NCI-H1092 (cell line): ENCODE measurements at places on chromosomes 11 and 22.

GRCh38 chr11:848380-848931 lies 5.8 kb downstream of the TSPAN4 start:
- DNase-seq: peak; percentile 34

DNA sequence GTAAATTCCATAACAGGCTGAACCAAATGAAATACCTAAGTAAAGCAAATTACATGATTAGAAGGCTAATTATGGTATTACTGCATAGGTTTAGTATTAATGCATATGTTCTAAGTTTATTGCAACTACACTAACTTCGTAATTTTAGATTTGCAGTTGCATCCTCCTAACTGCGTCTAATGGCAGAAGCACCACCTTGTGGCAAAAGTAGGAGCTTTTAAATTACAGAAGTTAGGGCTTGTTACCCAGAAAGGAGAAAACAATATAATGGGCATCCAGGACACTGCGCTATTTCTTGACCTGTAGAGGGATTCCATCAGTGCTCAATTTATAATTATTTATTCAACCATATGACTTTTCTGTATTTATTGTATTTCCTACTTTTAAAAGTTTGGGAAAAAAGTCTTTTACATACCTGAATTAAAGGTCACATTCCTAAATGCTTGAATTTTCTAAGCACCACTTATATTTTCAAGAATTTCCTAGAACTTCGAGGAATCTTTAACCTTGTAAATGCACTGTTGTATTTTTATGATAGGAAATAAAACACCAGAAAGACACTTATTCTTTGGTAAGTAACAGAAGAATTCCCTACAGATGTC lies 16.3 kb upstream of the GPR83 start:
- no peak for DNase-seq

DNA sequence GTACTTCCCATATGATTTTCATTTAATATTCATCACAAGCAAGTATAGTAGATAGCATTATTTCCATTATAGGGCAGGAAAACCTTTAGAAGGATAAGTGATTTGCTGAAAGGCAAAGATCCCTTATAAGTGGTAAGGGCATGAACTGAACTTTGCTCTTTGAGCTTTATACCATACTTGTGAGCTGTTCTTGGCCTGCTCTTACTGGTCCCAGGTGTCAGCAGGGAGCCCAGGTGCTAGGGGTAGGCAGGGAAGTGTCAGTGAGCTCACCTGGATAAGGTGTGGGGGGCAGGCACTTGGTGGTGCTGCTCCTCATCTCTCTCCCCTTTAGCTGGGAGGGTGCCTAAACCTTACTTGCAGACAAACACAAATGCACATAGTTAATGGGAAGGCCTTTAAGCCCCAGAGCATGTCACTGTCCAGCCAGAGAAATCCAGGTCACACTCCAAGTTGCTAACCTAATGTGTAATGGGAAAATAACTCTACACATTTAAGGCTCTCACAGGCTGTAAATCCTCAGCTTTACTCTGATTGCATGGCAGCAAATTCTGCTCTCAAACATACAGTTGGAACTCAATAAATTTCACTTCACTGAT lies 114.4 kb downstream of the PLEKHA7 start:
- no peak for DNase-seq

GRCh38 chr11:56624661-56625110 lies 10.0 kb upstream of the OR5M1 start:
- DNase-seq: peak; percentile 9
